ENCODE measurements at places on chromosomes 5 and 9.

GRCh38 chr9:114935119-114935518, 4.7 kb upstream of the TNFSF8 start:
- no peak for DNase-seq

DNA sequence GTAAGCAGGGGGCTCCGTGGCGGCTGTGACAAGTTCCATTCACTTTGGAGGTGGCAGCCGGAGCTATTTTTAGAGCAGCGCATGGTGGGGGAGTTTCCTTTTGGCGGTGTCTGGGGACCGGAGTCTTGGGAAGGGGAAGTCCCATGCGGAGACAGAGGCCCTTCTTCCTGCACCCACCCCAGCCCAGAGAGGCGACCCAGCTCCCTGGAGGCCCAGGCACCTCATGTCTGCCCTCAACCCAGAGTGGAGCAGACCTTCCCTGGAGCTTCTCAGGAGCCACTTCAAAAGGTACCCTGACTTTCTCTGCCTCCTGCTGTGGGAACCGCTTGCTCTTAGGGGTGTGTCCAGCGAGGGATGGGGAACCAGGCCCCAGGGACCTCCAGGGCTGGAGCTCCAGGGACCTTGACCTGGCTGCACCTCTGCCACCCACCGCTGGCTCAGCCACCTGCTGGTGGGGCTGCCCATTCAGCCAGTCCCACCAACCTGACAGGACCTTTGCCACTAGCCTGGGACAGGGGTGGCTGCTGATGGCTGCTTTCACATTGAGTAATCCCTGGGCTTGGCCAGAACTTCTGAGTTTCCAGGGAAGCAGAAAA, 34.1 kb downstream of the NEK6 start:
- DNase-seq, result peak; percentile 47

DNA sequence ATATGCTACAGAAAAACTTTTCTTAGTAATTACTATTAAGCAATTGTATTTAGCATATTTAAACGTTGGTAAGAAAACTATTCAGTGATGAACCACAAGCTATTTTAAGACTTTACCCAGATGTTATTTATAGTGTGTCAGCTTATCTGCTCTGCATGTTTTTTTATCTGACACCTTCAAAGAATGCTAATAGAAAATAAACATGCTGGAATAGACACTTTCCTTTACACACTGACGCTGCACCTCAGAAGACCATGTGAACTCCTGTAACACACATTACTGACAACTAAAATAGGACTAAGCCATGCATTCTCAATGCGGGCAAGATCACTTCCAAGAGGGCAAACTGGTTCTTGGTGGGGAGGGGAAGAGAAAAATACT, 38.3 kb downstream of the FNIP1 start:
- DNase-seq, result no peak

GRCh38 chr9:94632737-94633136, 6.6 kb downstream of the FBP1 start:
- DNase-seq, result no peak

GRCh38 chr5:8057769-8058168, 188.8 kb downstream of the MTRR start:
- no peak for DNase-seq

DNA sequence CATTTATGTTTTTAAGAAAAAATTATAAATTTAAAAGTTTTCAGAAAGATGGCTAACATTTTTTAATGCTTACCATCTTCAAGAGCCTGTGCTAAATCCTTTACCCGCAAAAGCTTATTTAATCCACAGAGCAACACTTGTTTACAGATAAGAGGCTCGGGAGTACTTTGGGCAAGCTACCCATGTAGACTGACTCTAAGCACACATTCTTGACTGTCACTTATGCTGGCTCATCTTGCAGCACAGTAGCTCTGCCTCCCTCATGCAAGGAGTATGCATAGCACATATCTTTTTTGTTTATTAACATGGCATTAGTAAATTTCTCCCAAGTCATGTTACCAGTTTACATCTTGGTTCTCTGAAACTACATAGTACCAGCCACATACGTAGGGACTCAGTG, 14.7 kb downstream of the SH3RF2 start:
- no peak for DNase-seq

- DNase-seq, result no peak
Measured at GRCh38 chr9:127124792-127125191, 2.4 kb upstream of the ANGPTL2 start.

- DNase-seq, result no peak
Measured at GRCh38 chr9:76366275-76366674, 28.0 kb downstream of the RFK start.

DNA sequence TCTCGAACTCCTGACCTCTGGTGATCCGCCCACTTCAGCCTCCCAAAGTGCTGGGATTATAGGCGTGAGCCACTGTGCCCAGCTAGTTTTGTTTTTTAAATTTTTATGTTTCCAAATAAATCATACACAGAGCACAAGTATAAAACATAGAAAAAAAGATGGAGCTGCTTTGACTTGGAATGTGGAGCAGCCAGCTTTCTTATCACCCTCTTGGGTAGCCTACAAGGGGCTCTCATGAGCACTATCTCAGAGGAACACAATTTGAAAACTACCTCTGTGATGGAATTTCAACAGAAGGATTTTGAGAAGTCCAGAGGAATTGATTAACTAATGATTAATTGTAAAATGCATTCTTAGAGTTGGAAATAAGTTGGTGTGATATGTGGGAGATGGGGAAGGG, 45.9 kb downstream of the NSD1 start:
- no peak for DNase-seq

DNA sequence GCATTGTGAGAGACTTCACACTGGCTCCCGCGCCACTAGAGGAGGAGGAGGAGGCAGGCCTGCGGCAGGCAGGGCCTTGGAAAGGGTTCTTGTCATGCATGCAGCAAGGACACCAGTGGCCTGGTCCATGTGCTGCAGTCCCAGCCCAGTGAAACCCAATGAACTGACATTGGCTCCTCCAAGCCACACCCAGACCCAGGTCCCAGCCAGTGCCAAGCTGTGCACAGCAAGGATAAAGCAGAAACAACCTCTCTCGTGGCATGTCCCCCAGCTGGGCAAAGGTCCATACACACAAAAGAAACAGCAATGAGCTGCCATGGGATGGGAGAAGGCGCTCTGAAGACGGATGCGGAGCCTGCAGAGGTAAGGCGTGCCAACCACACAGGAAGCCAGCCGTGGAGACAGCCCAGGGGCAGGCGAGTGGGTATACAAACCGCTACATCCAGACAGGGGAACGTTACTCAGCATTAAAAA, 89.2 kb downstream of the SEMA4D start:
- peak; percentile 73 for DNase-seq

DNA sequence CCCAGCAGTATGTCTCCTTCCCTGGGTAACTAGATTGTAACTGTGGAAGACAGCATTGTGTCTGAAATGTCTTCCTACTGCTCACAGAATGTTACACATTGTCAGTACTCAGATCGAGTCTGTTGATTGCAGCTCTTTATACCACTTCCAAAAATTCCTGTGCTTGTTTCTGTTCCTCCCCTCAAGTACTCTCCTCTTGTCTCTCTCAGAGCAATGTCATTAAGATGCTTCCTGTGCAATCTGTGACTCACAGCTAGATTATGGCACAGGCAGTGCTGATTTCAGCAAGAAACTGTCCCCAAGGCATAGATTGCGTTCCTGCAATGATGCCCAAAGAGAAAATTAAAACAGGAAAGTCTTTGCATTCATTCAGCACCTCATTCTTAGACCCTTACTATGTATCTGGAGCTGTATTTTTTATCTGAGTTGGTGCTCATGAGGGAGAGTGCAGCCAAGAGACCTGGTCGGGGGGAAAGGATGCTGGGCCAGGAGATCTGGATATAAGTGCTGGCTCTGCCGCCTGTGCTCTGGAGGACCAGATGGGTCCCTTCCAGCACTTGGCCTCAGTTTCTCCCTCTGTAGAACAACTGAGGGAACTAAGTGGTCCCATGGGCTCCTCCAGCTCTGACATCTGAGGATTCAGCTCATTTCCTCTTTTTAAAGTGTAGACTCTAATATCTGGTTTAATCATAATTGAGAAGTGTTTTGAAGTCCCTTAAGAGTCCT, 40.8 kb upstream of the GNPDA1 start:
- DNase-seq, result peak; percentile 23

- no peak for DNase-seq
Measured at GRCh38 chr5:59206132-59206581, 623.3 kb downstream of the RAB3C start.

GRCh38 chr9:113241161-113241560, 19.8 kb downstream of the SLC31A1 start:
- no peak for DNase-seq

DNA sequence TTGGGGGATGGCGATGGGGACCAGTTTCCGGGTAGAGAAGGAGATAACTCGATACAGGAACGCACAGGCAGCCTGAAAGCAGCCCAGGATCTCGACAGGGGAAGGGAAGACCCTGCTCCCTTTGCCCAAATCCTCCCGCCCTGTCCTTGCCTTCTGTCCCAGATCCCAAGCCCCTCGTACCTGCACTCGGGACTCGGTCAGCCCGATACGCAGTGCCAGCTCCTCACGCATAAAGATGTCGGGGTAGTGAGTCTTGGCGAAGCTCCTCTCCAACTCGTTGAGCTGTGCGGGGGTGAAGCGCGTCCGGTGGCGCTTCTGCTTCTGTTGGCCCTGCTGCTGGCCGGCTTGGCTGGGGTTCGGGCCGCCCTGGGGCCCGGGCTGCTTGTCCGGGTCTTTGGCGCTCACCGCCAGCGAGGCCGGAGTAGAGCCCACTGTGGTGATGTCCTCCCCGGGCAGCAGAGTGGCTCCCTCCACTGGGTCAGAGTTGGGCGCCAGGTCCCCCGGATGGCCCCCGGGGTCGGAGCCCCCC, 1.8 kb downstream of the OTP start:
- DNase-seq, result no peak

- DNase-seq, result no peak
Measured at GRCh38 chr5:176812269-176813259, 2.2 kb downstream of the UNC5A start.

GRCh38 chr9:112997236-112997941, 14.6 kb downstream of the ZNF883 start:
- DNase-seq, result no peak

DNA sequence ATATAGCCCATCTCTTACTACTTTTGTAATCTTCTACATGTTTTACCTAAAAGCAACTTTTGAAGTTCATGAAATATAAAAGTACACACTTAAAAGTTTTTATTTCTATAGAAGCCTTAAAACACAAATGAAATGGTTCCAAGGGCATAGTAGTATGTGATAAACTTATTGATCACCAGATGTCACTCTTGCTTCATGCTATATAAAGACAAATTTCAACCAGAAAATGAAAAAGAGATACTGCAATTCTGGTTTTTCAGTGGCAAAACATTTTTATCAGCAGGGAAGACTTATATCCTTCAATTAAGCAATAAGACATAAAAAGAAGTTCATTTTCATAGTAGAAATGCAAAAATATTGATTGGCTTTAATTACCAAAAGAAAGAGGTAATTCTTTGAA, 69.4 kb upstream of the FBXL17 start:
- DNase-seq, result no peak

GRCh38 chr5:59583151-59583809, 310.2 kb downstream of the PDE4D start:
- DNase-seq, result no peak

DNA sequence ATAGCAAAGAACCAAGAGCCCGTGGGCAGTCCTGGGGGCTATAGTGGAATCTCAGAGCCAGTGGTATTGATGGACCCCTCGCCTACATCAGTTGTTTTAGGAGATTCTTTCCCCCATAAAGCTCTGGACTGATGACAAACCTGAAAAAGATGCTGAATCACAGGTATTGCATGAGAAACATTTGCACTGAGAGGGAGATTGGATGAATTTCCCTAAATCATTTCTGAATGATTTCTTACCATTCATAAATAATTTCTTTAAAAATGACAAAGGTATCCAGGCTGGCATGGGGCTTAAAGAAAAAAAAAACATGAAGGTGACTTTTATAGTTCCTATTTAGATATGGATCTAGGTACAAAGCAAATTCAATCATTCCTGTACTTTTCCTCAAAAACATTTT, 54.0 kb upstream of the SLIT3 start:
- no peak for DNase-seq

DNA sequence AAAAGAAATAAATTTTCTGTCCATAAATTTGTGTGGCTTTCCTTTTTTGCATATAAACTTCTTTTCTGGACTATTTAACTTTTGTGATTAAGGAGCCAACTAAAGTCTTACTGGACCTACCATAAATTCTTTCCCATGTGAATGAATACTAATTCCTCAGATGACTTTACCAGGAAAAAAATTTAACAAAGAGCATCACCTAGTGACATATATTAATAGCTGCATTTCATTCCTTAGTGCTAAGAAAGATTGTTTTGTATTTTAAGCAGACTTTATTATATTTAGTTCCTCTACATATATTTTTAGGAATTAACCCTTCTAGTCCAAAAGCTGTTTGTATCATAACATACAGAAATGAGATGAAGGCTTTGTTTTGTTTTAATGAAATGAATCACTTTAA, 64.4 kb downstream of the C9orf85 start:
- no peak for DNase-seq

DNA sequence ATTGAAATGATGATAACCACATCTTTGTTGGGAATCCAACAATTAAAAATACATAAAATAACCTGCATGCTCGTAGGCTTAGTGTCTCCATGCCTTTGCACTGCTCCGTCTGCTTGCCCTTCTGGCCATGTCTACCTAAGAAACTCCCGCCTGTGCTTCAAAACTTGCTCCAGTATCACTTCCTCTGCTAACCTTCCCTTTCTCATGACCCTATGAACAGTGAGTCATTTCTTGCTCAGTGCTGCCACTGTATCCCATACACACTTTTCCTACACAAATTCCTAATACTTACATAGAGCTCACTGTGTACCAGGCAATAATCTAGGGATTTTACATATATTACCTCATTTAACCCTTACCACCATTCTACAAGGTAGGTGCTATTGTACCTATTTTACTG, 33.5 kb downstream of the TMEM245 start:
- DNase-seq, result no peak

GRCh38 chr9:131366761-131367401, 27.0 kb upstream of the PRRC2B start:
- DNase-seq, result no peak

GRCh38 chr5:89851911-89852310, 557.6 kb downstream of the CETN3 start:
- no peak for DNase-seq

DNA sequence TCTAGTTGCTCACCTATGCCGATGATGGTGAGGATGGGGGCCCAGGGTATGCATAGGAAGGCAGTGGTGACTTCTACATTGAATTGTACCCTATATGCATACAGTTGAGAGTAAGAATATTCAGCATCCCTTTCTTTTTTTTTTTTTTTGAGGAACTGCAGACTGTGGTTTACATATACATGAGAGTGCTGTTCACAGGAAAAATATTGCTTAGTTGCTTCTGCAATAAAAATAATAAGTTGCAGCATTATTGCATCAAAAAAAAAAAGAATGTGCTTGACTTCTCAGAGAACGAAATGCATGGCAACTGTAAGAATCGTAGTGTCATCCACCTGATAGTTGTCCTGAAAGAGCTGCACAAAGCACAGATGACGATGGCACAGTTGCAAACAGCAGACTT, 52.8 kb downstream of the PTCD2 start:
- DNase-seq, result no peak

- DNase-seq, result no peak
Measured at GRCh38 chr5:159130871-159131270, 31.2 kb upstream of the EBF1 start.
